ENCODE measurements at places on chromosomes 7 and 10. TPM values are rescaled to one million over a fixed set of nuclear protein-coding genes. Genes with fewer than 3 reads are reported as not detected.

DNA sequence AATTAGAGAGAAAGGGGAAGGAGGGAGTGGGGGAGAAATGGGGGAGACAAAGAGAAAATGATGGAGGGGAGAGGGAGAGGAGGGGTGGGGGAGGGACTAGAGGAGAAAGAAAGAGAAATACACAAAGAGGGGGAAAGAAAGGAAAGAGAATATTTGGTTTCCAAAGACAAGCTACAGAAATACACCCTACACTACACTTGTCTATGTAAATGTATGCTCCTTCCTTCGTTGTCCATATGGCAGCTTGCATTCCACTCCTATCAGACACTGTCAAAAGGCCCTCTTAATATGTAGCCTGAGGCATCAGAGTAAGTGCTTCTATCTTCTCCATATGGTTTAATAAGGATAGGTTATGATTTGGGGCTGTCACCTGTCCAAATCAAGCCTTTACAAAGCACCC lies 92.8 kb upstream of the FEZF1 start:
- DNase-seq, result no peak

- DNase-seq, result no peak
These were observed 92.0 kb upstream of the GDF10 start for GRCh38 chr10:47207894-47208469.

DNA sequence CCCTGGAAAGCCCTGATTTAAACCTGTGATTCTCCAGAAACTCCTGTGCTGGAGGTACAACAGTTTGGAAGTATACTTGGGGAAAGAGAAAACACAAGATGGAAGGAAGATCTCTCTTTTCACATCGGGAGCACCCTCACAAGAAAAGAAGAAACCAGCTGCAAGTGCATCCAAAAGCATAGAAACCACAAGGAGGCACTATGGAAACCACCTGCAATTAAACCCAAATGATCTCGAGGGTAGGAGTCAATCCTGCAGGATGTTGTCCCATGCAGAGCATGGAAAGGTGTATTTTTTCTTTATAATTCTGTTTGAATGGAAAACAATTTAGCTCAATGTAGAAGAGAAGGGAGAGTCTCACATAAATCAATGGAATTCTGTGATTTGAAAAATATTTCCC lies 210.5 kb downstream of the TWIST1 start:
- DNase-seq, result no peak

DNA sequence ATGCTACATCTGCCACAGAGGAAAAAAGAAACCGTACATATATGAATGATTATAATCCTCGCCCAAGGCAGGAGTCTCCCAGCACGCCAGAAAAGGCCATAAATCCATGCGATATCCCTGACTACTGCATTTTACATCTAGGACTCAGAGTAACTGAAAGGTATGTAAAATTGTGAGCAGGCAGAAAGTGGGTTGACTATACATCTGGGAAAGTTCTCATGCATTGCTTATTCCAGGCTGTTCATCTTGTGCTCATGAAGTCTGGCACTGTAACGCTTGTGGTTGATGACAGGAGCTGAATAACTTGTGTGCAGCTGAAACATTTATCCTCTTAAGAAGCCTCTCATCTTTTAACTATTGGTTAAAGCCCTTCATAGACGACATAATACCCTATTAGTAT lies 193.4 kb upstream of the STEAP4 start:
- no peak for DNase-seq

C10orf62 gene
- 1.2 TPM for total RNA-seq

CADPS2 gene
- total RNA-seq, result 32.5 TPM

All from thoracic aorta (tissue), 2 donors.